ENCODE measurements at places on chromosomes 7 and 10.
A peak's percentile ranks its signal among the peaks of the same experiment; 100 is the strongest.

- peak; percentile 27 for DNase-seq
These were observed 318.0 kb downstream of the PAXIP1 start for GRCh38 chr7:154684666-154685563.

GRCh38 chr10:69828144-69828870, 26.6 kb downstream of the COL13A1 start:
- no peak for DNase-seq

GRCh38 chr10:52740913-52741675, 31.5 kb downstream of the MBL2 start:
- no peak for DNase-seq

DNA sequence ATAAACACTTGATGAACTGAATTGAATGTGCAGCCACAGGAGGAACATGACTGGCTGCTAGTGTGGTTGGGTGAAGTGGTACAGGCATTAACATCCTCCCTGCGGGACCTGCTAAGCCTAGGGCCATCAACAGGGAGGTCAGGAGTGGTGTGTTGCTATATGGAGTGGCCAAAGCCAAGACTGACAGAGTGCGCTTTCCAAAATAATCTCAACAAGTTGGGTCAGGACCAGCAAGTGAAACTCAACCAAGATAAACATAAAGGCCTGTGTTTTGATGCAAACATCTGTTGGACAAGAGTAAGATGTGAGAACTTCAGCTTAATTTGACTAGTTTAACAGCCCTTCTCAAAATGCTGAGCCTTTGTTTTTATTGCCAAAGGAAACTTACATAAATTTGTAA, 97.7 kb downstream of the WDFY4 start:
- no peak for DNase-seq

- no peak for DNase-seq
These were observed 984 bp upstream of the IKZF1 start for GRCh38 chr7:50303335-50304128.

GRCh38 chr7:120742372-120742771, 115.6 kb downstream of the TSPAN12 start:
- peak; percentile 75 for DNase-seq
